Activated CD8-positive, alpha-beta memory T cell treated with anti-CD3 and anti-CD28 coated beads, Interleukin-2, amount 10 ng/mL, durations not matched to agents 7 days and 5 days (primary cell): ENCODE measurements at places on chromosomes 2 and 18. TPM values are rescaled to one million over a fixed set of nuclear protein-coding genes. Genes with fewer than 3 reads are reported as not detected.
A peak's percentile ranks its signal among the peaks of the same experiment; 100 is the strongest.

DNA sequence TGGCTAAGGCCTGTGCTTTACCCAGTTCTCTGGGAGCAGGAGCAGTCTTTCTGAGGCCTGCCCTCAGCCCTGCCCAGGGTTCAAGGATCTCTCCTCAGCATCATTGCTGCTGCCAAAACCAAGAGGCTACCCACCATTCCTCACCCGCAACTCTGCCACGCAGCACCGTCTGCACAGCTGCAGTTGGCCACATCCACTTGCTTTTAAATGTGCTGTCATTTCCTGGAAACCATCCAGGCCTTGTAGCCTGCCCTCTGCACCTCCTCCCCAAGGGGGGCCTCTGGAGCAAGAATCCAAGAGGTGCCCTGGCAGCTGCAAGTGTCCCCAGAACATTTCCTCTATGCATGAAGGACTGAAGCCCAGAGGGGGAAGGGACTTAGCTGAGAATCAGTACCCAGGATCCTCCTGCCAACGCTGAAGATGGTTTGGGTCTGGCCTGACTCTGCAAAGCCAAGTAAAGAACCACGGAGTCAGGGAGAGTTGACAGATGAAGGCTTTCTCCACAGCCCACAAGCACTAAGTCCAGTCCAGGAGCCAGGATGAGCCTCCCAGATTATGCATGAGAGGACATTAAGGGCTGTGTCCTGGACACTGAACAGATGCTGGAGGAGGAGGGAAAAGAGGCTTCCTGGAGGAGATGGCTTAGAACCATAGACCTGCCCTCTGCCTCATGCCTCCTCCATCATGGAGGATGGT lies 14.9 kb downstream of the EMX1 start:
- H3K4me1 ChIP-seq: peaks cover 16% of the 10 kb centered on the region
- no peaks in the 10 kb centered on the region for H3K36me3 ChIP-seq
- H3K4me3 ChIP-seq: no peak overlapping the region
- no peak overlapping the region for H3K27ac ChIP-seq

DNA sequence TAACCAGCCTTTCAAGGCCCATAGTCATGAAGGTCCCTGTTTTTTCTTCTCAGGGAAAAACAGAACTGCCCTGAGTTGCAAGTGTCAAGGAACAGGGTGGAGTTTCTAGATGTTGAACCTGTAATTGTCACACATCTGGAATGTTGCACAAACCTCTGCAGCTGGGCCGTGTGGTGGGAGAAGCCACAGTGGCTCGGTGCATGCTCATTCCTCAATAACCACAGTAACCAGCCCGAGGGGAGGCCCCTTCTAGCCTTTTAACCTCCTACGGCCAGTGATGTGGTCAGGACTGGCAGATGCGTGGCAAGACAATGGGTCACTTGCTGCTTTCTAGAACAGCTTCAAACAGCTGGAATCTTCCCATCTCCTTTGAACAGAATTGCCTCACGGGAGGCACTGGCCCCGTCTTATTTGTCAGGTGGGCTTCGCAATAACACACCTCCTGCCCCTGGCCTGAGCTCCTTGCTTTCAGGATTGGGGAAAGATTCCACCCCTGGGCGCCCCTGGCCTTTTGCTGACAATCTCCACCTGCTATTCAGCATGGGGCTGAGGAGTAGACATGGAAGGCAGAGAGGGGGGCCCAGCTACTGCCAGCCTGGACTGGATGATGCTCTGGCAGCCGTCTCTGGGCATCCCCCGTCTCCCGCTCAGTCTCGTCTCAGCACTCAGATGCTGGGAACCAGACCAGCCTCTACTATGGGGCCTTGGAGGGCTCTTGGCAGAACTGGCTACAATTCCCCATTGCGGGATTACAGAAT lies 102.9 kb downstream of the KLHL29 start:
- no peaks in the 10 kb centered on the region for H3K36me3 ChIP-seq
- H3K4me1 ChIP-seq: peaks cover 44% of the 10 kb centered on the region
- H3K4me3 ChIP-seq: no peak overlapping the region
- peak; percentile 61 for DNase-seq
- H3K27ac ChIP-seq: no peak overlapping the region
- H3K27me3 ChIP-seq: peaks cover 40% of the 10 kb centered on the region

DNA sequence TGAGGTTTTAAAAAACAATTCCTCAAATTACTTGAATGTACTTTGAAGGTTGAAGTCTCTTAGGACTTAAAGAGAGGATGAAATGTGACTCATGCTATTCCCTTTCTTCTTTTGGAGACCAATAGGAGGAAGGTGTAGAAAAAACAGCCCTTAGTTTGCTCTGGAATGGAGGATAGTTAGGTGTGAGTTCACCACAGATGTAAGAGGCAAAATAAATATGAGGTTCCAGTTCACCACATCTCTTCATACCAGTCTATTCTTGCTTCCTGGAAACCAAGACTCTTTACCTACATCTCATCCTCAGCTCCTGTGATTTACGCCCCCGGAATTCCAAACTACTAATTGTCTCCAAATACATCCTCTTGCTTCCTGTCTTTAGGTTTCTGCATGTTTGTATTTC lies 77.5 kb upstream of the TTC21B start:
- H3K4me3 ChIP-seq: no peak overlapping the region
- no peaks in the 10 kb centered on the region for H3K36me3 ChIP-seq
- no peak overlapping the region for H3K27ac ChIP-seq
- H3K4me1 ChIP-seq: no peaks in the 10 kb centered on the region
- DNase-seq: no peak

GRCh38 chr2:187102381-187102780 lies 253.4 kb upstream of the ZSWIM2 start:
- H3K4me1 ChIP-seq: no peaks in the 10 kb centered on the region
- no peaks in the 10 kb centered on the region for H3K36me3 ChIP-seq
- H3K27ac ChIP-seq: no peak overlapping the region
- H3K27me3 ChIP-seq: no peaks in the 10 kb centered on the region

GRCh38 chr18:22466608-22467395 lies 49.1 kb upstream of the CTAGE1 start:
- H3K27me3 ChIP-seq: no peaks in the 10 kb centered on the region
- no peaks in the 10 kb centered on the region for H3K36me3 ChIP-seq
- no peak overlapping the region for H3K27ac ChIP-seq

DNA sequence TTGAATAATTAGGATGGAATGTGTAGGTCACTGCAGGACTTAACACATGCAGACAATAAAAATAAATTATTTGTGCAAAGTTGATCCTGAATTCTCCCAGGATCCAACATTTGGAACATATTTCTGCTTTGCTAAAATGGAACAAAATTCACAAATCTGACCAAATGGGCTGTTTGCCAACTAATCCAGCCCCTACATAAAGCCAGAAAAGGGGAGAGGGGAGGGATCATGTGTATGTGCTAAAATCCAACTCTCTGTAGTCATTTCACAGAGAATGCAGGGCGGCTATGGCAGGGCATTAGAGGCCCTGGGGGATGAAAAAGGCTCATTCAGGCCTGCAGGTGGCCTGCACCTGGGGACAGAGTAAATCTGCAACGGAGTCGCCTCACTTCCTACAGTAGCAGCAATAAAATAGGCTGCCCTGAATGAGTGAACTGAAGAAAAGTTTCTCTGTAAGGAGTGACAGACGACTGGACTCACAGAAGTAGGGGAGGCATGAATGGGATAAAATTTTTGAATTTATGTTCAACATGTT lies 4.0 kb upstream of the ZFP36L2 start:
- DNase-seq: no peak
- H3K27ac ChIP-seq: no peak overlapping the region
- H3K4me3 ChIP-seq: no peak overlapping the region
- peaks cover 23% of the 10 kb centered on the region for H3K4me1 ChIP-seq
- H3K27me3 ChIP-seq: no peaks in the 10 kb centered on the region
- H3K36me3 ChIP-seq: peaks cover 9% of the 10 kb centered on the region

DNA sequence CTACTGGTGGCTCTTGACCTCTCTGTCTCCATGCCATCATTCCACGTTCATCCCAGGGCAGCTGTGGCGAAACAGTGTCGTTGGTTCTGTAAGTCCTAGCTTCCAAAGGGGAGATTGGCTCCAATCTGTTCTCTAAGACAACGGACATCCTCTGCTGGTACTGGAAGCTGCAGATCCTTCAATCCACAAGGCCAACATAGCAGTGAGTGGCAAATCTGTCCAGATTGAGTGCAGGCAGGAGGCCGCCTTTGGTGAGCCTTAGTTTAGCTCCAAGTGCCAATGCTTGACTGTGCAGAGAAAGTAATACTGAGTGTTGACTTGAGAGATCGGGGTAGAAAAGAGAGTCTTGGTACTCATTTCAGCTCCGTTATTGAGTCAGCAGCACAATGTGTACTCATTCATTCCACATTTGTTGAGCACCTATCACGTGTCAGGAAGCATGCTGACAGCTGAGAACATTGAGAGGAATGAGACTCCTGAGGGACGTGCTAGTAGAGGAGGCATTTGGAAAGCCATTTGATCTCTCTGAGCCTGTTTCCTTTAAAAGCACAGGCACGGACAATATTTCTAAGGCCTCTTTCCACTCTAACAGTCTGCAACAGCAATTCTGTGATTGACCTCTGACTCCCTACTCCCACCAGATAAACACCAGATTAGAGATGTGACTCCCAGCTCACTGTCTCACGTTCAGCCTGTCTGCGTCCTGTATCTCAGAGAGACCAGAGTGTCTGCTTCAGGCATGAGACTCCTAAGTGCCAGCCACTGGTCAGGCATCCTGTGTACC lies 306.0 kb downstream of the CLIP4 start:
- no peak overlapping the region for H3K27ac ChIP-seq
- DNase-seq: no peak
- H3K27me3 ChIP-seq: peaks cover 42% of the 10 kb centered on the region

DNA sequence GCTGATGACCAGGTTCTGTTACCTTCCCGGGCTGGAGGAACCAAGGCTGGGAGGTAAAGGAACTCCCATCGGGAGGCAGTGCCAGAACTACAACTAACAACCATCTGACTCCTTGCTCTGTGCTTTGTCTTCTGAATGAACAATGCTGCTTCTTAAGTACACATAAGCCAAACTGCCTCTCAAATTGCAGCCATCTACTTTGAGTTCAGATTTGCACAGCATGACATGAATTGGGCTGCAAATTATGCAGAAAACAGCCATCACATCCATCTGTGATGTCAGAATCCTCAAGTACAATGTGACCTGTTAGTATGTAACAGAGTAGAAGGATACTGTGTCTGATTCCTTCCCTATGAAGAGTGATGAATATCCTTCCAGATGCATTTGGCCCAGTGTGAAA lies 290.6 kb downstream of the ZNF521 start:
- H3K27ac ChIP-seq: no peak overlapping the region
- H3K4me3 ChIP-seq: no peak overlapping the region
- no peaks in the 10 kb centered on the region for H3K36me3 ChIP-seq
- H3K27me3 ChIP-seq: no peaks in the 10 kb centered on the region

DNA sequence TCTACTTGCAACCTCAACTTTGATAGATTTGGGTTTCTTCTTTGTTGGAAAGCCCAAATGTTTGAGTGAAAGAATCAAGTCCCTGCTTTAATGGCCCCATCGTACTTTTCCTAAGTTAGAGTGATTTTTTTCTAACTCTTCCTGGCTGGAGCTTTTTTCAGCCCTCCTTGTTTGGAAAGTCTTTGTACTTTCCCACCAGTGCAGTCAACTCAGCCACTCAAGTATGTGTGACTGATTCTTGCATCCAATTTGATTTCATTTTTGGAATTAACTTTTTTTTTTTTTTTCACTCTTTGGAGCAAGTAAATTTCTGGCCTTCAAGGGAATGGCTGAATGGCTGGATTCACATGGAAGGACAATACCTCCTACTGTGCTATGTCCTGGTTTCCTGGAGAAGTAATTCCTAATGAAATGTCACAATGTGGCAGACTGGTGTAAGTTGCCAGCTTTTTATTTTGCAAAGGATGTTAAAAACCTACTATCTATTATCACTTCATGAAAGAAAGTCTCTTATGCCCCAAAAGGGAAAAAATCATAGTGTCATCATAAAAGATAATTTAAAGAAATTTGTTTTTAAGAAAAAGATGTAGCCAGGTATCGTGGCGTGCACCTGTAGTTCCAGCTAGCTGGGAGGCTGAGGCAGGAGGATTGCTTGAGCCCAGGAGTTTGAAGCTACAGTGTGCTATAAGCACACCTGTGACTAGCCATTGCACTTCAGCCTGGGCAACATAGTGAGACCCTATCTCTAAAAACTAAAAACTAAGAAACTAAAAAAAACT lies 76.0 kb upstream of the ZFP36L2 start:
- no peak overlapping the region for H3K27ac ChIP-seq
- H3K4me3 ChIP-seq: no peak overlapping the region
- peaks cover 23% of the 10 kb centered on the region for H3K4me1 ChIP-seq
- DNase-seq: no peak
- no peaks in the 10 kb centered on the region for H3K27me3 ChIP-seq

DNA sequence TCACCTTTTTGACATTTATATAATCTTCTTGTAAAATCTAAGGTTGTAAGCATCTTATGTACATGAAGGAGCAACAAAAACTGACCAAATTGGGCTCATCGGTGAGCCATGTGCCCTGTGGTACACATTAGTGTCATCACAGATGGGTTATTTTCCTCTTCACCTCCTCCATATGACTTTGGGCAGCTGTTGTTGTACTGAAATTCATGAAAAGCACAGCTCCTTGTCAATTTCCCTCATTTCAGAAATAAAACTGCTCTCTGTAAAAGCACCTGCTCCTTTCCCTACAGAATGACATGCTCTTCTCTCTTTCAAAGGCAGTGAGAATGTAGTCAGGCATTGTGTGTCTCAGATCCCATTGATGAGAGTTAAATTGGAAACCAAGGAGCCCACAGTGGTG lies 42.0 kb downstream of the DTNA start:
- no peaks in the 10 kb centered on the region for H3K4me1 ChIP-seq
- H3K36me3 ChIP-seq: no peaks in the 10 kb centered on the region
- H3K27ac ChIP-seq: no peak overlapping the region
- peaks cover 8% of the 10 kb centered on the region for H3K27me3 ChIP-seq
- DNase-seq: no peak
- H3K4me3 ChIP-seq: no peak overlapping the region

- H3K4me3 ChIP-seq: no peak overlapping the region
- no peak for DNase-seq
- H3K36me3 ChIP-seq: no peaks in the 10 kb centered on the region
- peaks cover 5% of the 10 kb centered on the region for H3K27me3 ChIP-seq
- no peaks in the 10 kb centered on the region for H3K4me1 ChIP-seq
- no peak overlapping the region for H3K27ac ChIP-seq
Observed at GRCh38 chr18:22115573-22115972, 53.8 kb upstream of the GATA6 start.

DNA sequence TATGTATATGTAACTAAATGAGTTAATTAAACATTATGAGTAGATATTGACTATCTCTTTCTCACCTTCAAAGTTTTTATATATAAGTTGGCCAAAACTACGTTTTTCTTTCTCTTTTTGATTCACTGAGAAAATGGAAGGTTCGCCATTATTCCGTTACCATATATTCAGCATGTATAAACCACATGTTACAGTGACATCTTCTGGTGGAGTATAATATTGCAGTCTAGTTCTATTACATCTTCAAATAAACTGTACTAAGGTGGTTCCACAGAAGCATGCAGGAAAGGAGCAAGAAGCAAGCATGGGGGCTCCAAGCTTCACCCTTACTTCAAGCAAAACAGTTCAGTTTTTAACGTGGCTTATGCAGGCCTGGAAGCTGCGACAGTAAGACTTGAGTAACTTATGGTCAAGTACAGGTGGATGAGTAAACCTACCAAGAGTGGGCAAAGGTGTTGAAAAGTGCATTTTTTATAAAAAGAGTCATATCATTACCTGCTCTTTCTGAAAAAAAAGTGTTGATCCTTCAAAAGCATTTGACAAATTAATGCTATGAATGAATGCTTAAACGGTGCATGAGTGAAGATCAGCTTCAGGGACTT lies 129.8 kb upstream of the RAB6C start:
- H3K27ac ChIP-seq: no peak overlapping the region
- H3K36me3 ChIP-seq: no peaks in the 10 kb centered on the region

SKA1 gene
- 45.6 TPM for total RNA-seq

KCNS3 gene
- total RNA-seq: not detected

GPR75 gene
- 3.7 TPM for total RNA-seq

RGPD3 gene
- not detected for total RNA-seq

TGFBRAP1 gene
- total RNA-seq: 22.2 TPM

THSD7B gene
- total RNA-seq: not detected

AGBL5 gene
- total RNA-seq: 15.1 TPM
